ENCODE measurements at places on chromosomes 7 and 10.
A peak's percentile ranks its signal among the peaks of the same experiment; 100 is the strongest.

GRCh38 chr10:21728618-21729017 lies 194.6 kb downstream of the MLLT10 start:
- no peak for DNase-seq

- no peak for DNase-seq
These were observed 32.5 kb upstream of the EFCAB10 start for GRCh38 chr7:105613611-105614330.

- DNase-seq, result no peak
These were observed 67.7 kb upstream of the CC2D2B start for GRCh38 chr10:95840121-95840520.

GRCh38 chr10:89526358-89526757 lies 9.0 kb downstream of the SLC16A12 start:
- no peak for DNase-seq

DNA sequence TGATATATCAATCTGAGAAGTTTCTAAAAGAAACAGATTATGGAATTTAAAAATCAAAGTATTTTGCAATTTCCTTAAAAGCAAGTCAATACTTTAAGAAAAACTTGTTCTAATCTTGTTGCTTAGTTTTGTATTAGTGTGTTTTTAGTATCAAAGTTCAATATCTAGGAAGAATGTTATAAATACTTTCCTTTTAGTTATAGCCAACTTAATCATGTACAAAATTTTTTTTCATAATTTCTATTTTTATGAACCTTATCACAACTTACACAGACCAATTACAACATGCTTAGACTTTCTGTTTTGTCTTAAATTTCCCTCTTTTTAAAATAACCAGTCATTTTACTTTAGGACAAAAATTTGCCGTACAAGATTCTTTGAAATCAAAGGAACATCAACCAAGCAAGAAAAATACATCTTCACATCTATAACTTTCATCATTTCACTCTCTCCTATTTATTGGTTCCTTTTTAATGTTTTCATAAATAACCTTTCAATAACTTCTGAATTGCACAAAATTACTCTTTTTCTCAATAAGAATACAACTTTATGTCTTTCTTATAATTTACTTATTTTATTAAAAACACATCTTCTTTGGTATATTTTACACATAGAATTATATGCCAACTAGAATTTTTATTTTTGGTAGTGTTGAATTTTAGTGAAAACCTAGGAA lies 308.2 kb upstream of the GLI3 start:
- no peak for DNase-seq

DNA sequence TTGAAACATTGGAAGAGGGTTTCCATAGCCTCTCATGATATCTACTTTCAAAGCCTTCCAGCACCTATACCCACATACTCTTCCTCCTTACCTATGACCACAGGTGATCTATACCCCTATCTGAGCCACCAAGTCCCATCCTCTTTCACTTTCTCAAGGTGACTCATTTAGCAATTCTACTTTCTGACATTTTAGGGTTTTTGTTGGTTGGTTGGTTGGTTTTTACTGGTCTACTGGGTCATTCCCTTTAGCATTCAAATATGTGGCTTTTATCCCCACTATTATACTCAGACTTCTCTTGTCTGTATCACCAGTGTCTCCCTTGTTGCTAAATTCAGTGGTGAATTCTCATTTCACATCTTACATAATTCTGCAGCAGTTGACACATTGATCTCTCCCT lies 130.4 kb upstream of the STEAP4 start:
- no peak for DNase-seq

GRCh38 chr7:157684909-157685429 lies 348.2 kb downstream of the DNAJB6 start:
- DNase-seq, result no peak

- DNase-seq, result no peak
These were observed 34.1 kb downstream of the LRRC20 start for GRCh38 chr10:70348228-70348850.

GRCh38 chr7:129774359-129774758 lies 162.8 kb downstream of the NRF1 start:
- DNase-seq, result no peak

DNA sequence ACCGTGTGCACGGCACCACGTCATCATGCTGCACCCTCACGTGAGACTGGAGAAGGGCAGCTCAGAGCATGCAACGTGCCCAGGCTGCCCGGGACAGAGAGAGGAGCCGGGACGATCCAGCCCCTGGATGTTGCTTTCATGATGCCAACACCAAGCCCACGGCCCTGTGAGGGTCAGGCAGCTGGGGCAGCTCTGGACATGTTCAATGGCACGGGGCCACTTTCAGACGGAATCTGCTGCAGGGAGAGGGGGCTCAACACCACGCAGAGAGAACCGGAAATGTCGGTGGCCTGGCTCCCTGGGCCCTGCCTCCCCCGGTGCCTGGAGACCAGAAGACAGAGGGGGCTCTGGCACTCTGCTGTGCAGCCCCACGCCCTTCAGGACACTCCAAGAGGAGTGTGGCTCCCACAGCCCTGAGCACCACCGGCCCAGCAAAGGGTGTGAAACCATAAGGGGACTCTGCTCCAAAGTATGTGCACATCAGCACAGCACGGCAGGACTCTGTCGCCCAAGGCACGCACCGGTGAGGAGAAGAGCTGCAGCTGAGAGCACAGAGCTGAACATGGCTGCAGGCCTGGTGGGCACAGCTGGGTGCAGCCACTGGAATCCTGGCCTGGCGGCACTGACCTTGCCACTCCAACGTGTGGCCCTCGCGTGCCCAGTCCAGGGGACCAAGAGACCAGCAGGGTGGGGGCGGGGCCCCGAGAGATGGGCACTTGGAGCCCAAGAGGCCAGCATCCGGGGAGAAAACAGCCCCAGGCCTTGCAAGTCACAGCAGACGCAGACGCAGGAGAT lies 70.3 kb upstream of the PDGFA start:
- DNase-seq, result no peak

DNA sequence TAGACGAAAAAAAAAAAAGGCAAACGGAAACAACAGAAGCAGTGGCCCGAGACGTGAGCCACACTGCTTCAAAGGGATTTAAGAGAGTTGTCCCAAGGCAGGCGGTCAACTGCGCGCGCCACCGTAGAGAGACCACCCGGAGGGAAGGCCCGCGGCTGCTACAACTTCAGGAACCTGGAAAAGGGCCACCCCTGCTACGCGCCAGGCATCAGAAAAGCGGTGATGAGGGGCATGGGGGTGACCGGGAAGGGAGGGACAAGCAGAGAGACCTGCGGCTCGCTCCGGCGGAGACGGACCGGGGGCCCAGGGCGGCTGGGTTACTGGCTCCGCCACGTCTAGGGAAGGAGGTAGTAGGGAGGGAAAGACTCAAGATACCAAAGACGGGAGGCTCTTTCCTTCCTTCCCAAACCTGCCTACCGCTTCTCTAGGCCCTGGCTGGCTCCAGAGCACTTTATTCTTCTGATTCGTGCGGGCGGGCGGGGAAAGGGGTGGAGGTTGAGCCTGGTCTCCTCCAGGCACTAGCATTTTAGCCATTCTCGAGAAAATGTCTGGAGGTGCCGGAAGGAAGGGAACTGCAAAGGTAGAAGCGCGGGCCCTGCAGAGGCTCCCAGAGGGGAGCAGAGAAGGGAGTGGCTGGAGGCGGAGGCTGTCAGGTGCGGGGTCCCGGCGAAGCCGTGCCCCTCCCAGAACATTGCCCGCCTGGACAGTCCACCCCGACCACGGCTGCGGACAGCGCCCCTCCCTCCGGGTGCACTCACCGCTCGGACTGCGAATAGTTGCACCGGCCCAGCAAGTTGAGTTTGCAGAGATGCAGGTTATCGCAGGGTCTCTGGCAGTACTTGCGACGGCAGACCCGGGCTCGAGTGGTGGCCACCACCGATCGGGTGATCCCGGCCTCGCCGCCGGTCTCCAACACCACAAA lies 993 bp downstream of the ZC3HAV1 start:
- peak; percentile 61 for DNase-seq

DNA sequence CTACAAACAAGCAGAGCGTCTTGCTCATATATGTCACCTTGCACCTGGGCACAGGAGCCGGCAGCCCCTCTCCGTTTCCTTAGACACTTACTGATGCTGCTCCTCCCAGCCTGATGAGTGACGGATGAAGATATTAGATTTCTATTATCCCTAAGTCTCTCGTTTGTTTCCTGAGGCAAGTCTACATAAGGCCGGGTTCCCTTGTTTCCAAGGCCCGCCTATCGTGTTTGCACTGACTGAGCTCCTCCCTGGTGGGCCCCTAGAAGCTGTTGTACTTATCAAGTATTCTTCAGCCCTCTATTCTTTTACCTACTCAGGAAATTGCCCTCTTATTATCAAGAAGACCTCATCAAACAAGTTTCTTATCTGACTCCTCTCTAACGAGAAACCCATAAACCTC lies 18.5 kb downstream of the SH3PXD2A start:
- DNase-seq, result no peak
